ENCODE measurements at places on chromosomes 7 and 10.

DNA sequence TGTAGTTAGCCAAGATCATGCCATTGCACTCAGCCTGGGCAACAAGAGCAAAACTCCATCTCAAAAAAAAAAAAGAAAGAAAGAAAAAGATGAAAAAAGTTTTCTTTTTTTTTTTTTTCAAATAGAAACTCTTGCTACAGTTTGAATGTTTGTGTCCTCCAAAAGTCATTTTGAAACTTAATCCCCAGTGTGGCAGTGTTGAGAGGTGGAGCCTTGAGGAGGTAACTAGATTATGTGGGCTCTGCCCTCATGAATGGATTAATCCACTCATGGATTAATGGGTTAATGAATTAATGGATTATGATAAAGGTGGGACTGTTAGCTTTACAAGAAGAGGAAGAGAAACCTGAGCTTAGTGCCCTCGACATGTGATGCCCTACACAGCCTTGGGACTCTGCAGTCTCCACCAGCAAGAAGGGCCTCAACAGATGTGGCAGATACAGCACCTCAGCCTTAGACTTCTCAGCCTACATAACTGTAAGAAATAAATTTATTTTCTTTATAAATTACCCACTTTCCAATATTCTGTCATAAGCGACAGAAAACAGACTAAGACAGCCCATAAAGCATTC lies 25.1 kb downstream of the CPEB3 start:
- DNase-seq = no peak

DNA sequence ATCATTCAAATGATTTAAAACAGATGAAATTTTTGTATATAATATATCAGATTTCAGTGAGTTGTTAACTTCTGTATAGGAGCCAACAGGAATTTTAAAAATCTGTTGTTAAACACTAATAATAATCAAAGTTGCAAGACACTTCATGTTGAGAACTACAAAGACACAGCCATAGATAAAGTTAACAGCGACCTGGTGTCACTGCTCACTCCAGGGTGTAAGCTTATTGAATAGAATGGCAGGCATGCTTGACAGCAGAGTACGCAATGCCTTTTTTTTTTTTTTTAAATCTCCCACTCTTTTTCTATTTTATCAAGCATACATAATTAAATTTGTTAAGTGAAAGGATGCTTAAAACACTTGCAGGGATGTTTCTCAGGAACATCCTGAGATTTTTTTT lies 32.0 kb downstream of the PCDH15 start:
- no peak for DNase-seq

GRCh38 chr10:117721873-117722272 lies 179.3 kb downstream of the EMX2 start:
- no peak for DNase-seq

DNA sequence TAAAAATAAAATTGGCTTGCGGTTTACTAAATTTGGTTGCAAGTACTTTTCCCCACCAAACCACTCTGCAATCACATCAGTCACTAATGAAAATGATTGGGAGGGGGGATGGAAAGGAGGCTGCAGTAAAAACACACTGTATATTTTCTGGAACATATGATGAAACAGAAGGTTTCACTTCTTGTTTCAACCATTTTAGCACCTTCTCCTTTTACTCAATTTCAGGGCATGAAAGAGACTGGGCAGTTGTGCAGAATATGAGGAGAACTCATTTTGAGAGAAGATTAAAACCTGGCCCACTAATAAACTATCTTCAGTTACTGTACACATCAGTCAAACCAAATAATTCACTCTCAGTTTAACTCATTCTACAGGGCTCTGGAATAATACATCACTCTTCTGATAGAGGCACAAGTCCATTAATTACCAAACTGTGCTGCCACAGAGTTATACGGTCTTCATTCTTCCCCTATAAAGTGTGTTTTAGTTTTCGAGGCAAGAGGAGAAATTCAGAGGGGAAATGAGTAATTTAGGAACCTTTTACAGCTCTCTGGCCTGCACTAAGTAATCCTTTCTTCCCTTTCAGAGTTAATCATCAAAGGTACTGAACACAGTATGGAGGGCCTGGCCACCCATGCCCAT lies 25.5 kb downstream of the JAZF1 start:
- DNase-seq = no peak

- no peak for DNase-seq
Measured at GRCh38 chr7:41058986-41059741, 643.7 kb downstream of the INHBA start.

DNA sequence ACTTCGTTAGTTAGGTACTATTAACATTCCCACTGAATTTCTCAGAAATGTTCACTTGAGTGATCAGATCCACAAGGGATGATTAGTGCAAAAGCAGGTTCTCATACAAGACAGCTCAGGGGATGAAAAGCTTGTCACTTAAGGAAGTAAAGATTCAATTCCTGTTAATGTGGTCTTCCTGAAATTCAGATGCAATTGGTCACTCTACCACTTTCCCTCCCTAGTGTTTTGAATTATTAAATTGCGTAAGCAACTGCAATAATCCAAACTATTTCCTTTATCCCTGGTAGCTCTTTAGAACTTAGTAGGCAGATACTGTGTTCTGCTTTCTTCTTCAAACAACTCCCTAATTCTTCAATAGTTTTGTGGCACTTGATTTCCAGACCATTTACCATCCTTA lies 121.4 kb downstream of the MAGI2 start:
- no peak for DNase-seq

DNA sequence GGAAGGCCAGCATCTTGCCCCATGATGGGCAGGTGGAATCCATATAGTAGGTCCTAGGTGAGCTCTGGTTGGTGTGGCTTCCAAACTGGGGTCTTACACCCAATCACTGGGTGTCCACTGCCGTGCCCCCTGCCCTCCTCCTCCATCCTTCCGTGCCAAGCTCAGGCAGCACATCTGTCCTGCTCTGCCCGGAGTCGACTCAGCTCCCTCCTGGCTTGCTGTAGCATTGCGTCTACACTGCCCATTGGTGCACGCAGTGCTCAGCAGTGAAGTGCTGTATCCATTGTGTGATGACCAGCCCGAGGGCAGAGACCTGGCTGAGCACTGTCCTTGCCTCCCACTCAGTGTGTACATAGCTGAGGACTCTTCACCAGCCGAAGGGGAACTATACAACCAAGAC lies 148.4 kb downstream of the ADAM12 start:
- no peak for DNase-seq

- peak; percentile 82 for DNase-seq
Measured at GRCh38 chr10:75294866-75295701, 59.3 kb upstream of the COMTD1 start.

- peak; percentile 62 for DNase-seq
Measured at GRCh38 chr7:45579391-45579801, 5.2 kb downstream of the ADCY1 start.

GRCh38 chr7:1725766-1726630 lies 55.9 kb downstream of the ELFN1 start:
- no peak for DNase-seq

DNA sequence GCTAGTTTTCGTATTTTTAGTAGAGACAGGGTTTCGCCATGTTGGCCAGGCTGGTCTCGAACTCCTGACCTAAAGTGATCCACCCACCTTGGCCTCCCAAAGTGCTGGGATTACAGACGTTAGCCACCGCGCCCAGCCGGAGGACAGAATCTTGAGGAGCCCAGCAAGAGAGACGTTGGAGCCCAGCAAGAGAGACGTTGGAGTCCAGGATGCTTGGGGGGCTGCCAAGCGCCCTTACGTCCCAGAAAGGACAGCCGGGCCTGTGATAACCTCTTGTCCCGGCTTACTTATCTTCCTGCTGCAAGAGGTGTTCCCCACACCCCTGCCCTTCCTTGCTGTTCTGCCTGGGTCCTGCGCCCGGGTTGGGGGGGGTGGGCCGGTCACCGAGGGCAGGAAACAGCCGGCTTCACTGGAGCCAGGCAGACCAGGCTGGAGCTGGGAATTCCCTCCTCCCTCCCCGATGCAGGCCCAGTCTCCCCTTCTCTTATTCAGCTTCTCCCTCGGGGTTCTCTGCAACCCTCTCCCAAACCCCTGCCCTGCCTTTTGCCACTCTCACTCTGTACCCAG lies 1.9 kb upstream of the EPHB4 start:
- DNase-seq = no peak

DNA sequence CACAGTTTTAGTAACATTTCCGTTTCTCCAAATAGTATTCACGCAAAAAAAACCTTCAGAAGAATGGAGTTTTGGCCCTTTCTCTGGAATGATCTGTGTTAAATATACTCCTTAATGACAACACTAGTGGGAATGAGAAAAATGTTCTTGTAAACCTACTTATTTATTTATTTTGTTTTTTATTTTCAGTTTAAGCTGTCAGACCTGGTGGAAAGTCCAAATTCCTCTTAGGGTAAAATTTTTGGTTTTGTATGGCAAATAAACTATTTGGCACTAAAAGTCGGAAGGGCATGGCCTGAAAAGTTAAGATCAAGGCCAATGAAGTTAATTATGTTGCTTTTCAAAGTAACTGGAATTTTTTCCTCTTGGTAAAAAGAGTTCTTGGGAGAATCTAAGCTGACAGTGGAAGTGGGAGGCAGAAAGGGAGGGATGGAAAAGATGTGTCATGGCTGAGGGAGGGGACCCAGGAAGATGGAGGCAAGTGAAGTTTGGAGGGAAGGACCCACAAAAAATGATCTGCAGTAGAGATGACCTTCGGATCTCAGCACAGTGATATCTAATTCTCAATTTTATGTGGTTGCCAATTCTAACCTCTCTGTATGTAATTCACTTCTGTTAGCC lies 33.5 kb upstream of the VPS41 start:
- DNase-seq = no peak

GRCh38 chr7:21944616-21945453 lies 864 bp downstream of the CDCA7L start:
- peak; percentile 5 for DNase-seq

DNA sequence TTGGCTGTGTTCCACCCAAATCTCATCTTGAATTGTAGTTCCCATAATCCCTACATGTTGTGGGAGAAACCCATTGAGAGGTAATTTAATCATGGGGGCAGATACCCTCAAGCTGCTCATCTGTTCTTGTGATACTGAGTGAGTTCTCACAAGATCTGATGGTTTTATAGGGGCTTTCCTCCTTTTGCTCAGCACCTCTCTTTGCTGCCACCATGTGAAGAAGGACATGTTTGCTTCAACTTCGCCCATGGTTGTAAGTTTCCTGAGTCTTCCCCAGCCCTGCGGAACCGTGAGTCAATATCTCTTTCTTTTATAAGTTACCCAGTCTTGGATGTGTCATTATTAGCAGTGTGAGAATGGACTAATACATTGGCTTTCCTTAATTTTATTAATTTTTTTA lies 527.8 kb downstream of the MDFIC start:
- no peak for DNase-seq

- no peak for DNase-seq
Measured at GRCh38 chr7:150857276-150858055, 5.1 kb downstream of the AOC1 start.

DNA sequence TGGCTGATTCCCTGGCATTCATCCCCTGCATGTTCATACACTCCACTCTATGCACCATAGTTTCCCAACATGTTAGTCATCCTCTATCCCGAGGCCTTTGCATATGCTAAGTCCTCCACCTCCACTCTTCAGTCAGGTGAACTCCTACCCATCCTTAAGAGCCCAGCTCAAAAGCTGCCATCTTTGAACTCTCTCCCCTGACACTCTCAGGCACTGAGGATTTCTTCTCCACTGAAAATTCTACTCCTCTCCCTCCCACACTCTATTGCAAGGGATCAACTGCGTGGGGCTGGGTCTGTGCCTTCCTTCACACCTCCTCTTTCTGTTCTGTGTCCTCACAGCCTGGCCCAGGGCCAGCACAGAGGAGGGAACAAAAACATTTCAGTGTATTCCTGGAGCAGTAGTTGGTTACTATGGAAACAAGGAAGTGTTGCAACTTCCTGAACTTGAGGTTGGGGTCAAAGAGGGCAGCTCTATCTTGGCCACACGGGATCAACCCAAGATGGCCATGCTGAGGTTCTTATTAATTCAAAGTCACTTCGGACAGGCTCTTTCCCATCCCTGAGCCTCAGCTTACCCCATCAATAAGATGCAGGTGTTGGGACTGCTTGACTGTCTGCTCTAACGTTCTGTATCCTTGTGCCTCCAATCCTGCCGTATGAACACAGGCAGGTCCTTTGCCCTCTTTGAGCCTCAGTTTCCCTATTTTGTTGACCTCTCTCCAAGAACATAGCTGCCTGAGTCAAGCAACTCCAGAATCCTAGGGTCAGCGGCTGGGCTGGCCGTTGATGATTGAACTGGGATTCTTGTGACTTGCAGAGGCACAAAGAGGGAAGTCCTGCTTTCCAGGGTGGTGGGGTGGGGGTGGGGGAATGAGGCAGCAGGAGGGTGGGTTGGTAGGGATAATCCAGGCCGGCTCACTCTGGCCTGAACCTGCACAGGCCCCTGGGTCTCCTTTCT lies 15.5 kb downstream of the ZMIZ1 start:
- peak; percentile 98 for DNase-seq

DNA sequence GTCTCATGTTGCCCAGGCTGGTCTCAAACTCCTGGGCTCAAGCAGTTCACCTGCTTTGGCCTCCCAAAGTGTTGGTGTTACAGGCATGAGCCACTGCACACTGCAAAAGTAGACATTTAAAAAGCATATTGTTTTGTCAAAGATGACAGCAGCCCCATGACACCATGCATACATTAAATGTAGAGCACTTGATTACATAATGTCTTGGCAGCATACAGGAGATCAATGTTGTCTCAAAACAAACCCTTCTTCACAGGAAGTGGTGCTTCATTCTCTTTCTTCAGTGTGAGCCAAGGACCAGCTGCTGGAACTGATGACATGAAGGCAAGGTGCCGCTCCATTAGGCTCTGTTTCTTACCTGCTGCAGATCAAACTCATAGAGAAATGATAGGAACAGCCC lies 218.4 kb downstream of the KLF6 start:
- DNase-seq = no peak

DNA sequence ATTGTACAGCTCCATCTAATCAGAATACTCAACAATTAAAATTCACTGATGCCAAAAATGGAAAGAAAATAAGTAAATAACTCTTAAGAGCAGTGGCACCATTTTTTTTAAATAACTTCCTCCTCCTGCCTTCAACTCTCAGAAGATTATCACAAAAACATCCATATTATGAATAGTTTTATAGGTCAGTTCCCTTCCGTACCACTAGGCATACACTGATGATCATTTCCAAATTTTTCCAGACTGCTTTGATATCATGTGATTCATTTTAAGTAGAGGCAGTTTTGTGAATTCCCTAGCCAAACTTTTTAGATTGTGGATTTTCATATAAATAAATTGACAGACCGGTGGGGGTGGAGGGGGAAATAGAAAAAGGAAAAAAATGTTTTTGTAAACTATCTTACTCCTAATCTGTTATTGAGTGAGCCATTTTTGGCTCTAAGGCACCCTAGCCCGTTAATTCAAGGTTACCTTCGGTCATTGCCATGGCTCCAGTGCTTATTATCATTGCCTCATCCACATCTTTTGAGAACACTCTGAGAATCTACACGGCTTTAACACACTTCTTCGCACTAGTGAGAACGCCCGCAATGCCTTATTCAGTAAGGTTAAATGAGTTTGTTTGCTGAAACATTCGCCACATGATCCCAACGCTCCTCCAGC lies 1.0 kb downstream of the FAM107B start:
- DNase-seq = no peak

- no peak for DNase-seq
Measured at GRCh38 chr7:128307061-128307460, 36.6 kb downstream of the RBM28 start.

All from OCI-M1 (cell line).